ENCODE measurements at places on chromosomes 1 and 21. TPM values are rescaled to one million over a fixed set of nuclear protein-coding genes. Genes with fewer than 3 reads are reported as not detected.
A peak's percentile ranks its signal among the peaks of the same experiment; 100 is the strongest.

DNA sequence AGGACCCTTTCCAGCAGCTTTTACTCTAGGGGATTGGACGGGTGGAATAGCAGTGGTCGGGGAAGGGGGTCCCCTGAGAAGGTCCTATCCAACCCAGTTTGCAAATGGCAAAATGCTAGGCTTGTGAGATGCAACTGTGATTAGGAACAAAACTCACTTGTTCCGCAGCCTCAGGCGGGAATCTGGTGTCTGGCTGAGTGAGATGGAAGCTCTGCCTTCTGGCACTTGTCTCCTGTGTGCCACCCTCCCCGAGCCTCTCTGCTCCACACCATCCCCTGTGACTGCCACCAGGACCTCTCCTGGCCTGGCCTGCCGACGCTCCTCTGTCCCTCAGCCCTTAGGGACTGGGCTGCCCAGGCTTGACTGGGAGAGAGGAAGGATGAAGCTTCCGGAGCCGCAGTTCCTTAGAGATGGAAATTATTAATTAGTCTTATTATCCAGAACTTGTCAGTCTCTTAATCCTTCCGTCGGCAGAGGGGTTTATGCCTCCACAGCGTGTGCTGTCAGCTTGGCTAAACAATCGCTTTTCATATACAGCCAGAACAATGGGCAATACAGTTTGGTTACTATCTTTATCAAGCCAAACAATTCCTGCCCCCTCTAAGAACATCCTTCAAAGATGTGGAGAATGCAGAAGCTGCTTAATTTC is 292.8 kb upstream of the VAMP3 start:
- DNase-seq, result no peak

DNA sequence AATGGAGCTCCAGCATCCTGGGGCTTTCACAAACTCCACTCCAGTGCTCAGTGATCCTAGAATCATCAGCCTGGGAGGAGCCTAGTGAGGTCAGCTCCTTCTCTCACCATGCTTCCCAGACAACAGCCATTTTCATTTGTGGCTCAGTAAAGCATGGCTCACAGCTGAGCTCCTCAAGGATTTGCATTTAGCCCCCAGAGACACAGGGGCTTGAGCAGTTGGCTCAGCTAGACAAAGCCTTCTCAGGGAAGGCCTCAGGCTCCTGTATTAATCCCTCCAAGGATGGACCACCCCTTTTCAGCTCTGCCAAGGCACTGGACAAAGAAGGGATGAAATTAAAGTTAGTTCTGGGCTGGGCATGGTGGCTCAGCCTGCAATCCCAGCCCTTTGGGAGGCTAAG is 39.5 kb downstream of the ERI3 start:
- no peak for DNase-seq

GRCh38 chr1:185965870-185966269 is 231.7 kb downstream of the HMCN1 start:
- no peak for DNase-seq

DNA sequence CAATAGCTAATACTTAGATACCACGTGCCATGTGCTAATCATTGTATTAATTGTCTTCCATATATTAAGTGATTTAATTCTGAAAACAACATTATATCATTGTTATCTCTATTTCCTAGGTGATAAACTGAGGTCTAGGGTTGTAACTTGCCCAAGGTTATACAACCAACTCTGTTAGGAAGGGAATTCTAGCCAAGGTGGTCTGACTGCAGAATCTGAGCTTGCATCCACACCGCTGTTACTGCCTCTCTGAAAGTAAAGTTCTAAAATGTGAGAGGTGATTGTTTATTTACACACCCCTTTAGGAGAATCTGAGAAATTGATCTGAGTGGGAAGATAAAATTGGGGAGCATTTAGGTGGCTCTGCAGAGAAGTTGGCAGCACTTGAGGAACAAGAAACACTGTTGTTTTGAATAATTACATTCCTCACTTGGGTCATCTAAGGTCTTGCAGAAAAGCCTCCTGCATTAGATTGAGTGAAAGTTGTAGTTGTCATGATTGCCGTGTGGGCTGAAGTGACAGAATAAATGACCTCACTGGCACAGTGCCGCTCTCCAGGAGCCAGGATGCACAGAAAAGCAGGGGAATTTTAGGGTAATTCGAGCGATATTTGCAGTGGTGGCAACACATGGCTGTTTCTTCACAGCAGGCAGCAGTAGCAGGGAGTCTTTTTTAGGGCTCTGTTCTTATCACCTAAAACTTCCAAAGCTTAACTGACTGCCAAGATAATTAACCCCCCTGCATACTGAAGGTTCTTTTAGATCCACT is 121.7 kb downstream of the ADGRL4 start:
- no peak for DNase-seq

DNA sequence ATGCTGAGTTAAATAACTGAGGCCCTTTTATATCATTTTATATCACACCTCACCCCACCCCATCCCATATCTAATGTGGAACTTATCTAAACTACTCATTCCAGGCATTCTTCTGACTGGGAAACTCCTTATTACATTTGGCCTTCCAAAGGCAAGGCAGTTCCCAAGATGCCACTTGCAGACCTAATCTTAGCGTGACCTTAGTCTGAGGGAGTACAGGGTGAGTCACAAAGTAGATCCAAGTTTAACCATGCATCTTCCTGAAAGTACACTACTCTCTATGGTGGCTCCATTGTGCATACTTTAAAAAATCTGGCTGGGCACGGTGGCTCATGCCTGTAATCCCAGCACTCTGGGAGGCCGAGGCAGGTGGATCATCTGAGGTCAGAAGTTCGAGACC is 353.6 kb upstream of the C1orf87 start:
- DNase-seq, result no peak

DNA sequence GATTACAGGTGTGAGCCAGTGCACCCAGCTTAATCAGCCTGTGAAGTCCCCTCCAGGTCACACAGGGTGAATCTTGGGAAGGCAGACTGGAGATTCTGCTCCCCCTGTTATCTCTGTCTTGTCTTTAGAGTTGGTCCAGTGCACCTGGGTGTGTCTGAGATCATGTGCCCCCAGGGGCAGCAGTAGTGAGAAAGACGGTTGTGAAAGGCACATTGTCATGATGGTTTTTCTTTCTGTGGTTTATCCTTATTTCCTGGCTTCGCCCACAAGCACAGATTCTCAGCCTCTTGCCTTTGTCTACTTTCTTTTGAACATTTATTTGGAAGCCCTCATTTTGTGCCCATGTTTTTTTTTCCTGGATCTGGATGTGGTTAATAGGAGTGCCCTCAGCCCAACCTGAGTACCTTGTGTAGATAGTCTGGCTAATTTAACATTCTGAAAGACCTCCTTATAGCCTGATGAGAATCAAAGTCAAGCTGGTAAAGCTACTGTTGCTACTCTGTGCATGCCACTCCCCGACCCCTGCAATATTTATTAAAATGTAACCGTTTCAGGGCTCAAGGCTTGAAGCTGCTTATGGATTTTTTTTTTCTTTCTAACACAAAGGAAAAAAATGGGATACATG is 23.7 kb downstream of the UCK2 start:
- peak; percentile 55 for DNase-seq

Gene DSCAM
- not detected for total RNA-seq

DNA sequence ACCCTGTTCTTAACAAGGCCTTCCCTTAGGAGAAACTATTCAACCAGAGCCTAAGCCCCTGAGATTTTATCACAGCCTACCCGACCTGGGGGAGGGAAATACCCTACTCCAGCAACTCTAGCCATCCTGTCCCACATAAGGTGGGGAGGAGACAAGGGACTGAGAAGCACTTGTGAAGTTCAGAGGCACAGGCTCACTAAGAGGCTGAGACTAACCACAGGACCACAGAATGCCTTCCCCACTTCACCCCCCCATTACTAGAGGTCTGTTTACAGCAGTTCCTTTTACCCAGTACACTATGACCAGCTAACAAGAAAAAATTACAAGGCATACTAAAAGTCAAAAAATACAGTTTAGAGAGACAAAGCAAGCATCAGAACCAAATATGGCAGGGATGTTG is 86.8 kb downstream of the TEX35 start:
- no peak for DNase-seq

DNA sequence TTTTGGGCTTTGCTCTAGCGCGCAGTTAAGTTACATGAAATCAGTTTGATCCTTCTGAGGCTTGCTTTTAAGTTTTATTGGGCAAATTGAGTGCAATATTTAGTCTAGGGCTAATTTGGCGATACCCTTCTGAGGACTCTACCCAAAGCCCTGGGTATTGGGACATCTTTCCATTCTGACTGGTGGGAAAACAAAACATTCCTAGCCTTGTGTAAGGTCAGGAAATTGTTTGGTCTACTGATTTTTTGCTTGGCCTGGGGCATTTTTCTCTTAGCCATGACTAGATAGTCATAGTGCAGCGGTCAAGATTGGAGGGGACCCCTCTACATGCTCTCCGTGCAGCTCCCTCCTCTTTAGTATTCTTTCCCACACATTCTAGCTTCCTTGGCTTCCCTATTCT is 189.6 kb upstream of the PTGFR start:
- DNase-seq, result no peak

GRCh38 chr1:154556422-154556821 is 2.0 kb downstream of the UBE2Q1 start:
- DNase-seq, result no peak

Gene ELAVL4
- not detected for total RNA-seq

- DNase-seq, result peak; percentile 18
These were observed 18.8 kb downstream of the INKA2 start for GRCh38 chr1:111720274-111720976.

Gene GNAT2
- total RNA-seq, result not detected

Gene HES4
- total RNA-seq, result 0.50 TPM

- DNase-seq, result no peak
These were observed 156.3 kb downstream of the VPS13D start for GRCh38 chr1:12386130-12386529.

Gene CLCA4
- not detected for total RNA-seq

DNA sequence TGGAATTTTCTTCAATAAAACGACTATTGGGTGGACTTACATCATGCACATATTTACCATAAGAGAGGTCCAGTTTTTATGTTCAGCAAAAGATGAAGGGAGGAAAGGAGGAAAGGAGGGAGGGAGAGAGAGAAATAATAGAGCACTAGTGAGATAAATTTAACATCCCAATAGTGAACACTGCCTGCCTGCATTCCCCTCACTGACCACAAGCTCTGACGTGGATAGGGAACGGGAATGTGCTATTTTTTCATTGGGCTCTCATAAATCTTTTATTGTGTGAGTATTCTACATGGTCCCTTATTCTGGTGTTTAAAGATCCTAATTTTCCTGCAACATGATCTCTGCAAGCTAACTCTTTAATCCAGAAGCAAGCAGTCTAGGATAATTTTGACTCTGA is 82.1 kb downstream of the TTC3 start:
- no peak for DNase-seq

- DNase-seq, result no peak
These were observed 44.4 kb downstream of the PTPN14 start for GRCh38 chr1:214506972-214507431.

GRCh38 chr1:12532405-12533315 is 85.3 kb downstream of the DHRS3 start:
- DNase-seq, result no peak

Gene LRRC38
- total RNA-seq, result not detected

DNA sequence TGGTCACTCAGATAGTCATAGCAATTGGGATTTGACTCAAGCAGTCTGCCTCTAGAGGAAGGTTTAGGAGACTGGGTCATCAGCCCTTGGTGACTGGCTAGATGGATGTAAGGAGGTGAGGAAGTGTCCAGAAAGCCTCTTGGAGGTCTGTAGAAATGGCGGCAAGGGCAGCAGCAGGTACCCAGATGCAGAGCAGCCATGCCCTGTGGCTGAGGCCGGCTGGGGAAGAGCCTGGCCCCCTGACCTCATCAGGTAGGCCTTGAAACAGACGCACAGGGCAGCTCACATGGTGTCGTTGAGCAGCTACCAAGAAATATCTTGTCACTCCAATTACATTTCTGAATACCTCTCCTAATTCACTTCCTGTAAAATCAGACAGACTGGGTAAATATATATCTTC is 98.2 kb downstream of the DMRTB1 start:
- no peak for DNase-seq

GRCh38 chr21:27564684-27565301 is 597.9 kb upstream of the ADAMTS5 start:
- DNase-seq, result no peak

DNA sequence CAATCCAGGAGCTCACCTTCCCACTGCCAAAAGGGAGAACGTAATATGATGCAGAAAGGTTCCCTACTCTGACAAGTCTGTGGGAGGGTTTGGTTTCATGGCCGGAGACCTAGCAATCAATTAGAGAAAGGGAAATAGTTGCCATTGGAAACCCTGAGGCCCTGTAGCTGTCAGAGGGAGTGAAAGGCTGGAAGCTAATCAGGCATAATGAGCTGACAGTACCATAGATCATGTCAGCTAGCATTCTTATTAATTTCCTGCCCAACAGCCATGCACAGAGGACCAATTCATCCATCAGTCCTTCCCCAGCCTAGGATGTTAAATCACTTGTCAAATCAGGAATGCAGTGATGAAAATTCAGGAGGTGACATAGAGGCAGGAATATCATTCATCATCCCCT is 527.3 kb downstream of the PLPP3 start:
- DNase-seq, result no peak

DNA sequence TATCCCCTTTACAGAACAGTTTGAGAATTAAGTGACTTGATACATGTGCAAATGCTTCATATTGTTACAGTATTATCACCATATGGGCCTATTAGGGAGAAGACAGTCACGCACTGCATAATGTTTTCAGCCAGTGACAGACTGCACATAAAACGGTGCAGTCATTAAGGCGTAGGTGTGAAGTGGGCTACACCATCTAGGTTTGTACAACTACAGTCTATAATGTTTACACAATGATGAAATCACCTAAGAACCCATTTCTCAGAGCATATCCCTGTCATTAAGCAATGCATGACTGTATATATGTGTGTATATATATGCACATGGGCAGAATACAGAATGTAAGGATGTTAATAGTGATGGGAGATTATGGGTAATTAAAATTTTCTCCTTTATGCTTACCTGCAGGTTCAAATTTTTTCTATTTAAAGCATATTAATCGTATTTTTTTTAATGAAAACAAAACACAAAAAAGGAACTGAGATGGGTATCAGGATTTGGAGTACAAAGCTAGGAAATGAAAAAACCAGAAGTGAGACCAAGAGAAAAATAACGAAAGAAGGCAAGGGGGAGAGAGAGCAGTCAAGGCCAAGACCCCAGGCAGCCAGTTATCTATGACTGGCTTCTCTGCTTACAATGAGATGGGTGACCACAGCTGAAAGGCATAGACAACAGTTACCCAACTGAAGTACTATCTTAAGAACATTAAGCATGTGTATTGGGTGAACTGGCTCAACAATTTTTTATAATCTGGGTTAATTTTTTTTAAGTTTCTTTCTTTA is 122.9 kb upstream of the DAB1 start:
- DNase-seq, result no peak

DNA sequence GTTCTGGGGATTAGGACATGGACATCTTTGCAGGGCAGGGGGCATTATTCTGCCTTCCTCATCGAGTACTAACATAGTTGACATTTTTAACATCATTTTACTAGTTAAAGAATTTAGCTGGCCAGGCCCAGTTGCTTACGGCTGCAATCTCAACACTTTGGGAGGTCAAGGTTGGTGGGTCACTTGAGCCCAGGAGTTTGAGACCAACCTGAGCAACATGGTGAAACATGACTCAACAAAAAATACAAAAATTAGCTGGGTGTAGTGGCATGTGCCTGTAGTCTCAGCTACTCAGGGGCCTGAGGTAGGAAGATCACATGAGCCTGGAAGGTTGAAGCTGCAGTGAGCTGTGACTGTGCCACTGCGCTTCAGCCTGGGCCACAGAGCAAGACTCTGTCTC is 29.8 kb upstream of the THEM4 start:
- DNase-seq, result no peak

Gene LAMC2
- not detected for total RNA-seq

Gene FCMR
- total RNA-seq, result 51.5 TPM
